ENCODE measurements at places on chromosomes 5 and 9.

- no peak for DNase-seq
Measured at GRCh38 chr9:93094658-93095204, 1.3 kb upstream of the CARD19 start.

GRCh38 chr9:128838338-128838737 is 8.7 kb upstream of the SPOUT1 start:
- DNase-seq: no peak

DNA sequence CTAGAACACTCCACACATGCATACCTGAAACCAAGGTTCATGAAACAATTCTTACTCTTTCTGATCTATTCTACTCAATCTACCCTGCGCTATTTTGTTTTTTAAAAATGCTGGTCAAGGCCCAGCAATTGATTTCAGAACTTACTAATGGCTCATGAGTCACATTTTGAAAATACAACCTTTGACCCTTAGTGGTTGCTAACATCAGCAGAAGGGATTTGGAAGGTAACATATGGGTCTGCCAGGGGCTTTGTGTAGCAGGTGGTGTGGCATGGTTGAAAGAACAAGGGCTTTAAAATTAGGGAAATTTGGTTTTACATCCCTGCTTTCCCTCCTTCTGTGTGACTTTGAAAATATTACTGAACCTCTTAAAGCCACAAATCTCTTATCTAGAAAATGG is 101.4 kb downstream of the ATG10 start:
- DNase-seq: no peak

- no peak for DNase-seq
Measured at GRCh38 chr9:104774831-104775573, 11.1 kb downstream of the NIPSNAP3B start.

GRCh38 chr9:127940593-127940992 is 2.9 kb upstream of the DPM2 start:
- DNase-seq: no peak

- DNase-seq: no peak
Measured at GRCh38 chr5:134585966-134586365, 46.7 kb downstream of the SAR1B start.

DNA sequence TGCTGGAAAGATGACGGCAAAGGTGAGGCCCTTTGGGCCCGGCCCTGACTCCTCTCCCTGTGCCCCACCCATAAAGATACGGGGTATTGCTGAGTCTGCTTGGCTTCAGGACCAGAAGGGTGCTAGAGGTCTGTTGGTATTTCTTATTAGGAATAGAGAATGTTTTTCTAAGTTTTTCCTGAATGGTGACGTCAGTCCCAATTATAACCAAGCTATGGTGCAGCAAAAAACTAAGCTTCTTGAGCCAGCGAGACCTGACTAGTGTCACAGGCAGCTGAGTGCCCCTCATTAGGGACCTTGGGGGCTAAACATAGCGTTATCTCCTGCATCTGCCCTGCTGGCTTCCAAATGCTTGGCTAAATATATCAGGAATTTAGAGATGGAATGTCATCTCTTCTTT is 151.0 kb upstream of the TBC1D2 start:
- no peak for DNase-seq

DNA sequence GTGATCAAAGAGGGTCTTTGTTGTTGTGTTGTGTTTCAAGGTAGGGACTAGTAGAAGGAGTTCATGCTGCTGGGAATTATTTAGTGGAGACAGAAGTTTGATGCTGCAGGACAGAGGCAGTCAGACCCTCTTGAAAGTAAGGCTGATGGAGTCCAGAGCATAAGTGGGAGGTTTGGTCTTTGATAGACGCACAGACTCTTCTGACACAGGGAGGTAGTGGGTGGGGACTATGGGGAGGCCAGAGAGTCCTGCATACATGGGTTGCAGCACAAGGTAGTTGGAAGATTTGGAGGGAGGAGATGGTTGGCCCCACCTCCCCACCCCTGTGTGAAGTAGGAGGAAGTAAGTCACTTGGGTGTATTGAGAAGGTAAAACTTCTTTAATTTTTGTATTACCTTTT is 2.4 kb upstream of the CCDC112 start:
- DNase-seq: no peak

GRCh38 chr5:2015124-2015848 is 132.6 kb upstream of the IRX4 start:
- no peak for DNase-seq

DNA sequence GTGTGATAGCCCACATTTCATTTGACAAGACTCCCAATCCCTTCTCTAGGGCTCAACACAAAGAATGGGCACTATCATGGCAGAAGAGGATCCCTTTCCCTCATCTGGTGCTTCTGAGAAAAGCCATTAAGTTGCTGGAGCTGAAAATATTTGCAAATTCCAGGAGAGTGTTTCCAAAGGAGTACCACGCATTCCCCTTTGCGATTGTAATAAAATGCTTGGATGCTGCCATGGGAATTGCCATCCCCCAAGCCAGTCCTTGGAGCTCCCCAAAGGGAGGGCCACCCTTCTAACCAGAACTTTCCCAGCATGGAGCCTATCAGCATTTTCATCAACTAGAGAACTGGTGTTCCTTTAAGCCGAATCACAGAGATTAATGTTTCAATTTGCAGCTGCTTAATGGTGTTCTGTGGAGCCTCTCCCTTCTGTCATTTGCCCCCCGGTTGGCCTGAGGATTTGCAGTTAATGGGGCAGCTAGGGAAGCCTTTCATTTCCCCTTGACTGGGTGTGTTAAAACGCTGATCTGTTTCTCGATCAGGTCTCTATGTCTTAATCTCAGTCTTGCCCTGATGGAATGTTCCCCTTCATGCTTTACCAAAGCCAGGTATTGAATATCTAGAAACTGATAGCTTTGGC is 133.0 kb downstream of the ENC1 start:
- DNase-seq: no peak

GRCh38 chr5:150763023-150763769 is 4.4 kb upstream of the DCTN4 start:
- DNase-seq: no peak

DNA sequence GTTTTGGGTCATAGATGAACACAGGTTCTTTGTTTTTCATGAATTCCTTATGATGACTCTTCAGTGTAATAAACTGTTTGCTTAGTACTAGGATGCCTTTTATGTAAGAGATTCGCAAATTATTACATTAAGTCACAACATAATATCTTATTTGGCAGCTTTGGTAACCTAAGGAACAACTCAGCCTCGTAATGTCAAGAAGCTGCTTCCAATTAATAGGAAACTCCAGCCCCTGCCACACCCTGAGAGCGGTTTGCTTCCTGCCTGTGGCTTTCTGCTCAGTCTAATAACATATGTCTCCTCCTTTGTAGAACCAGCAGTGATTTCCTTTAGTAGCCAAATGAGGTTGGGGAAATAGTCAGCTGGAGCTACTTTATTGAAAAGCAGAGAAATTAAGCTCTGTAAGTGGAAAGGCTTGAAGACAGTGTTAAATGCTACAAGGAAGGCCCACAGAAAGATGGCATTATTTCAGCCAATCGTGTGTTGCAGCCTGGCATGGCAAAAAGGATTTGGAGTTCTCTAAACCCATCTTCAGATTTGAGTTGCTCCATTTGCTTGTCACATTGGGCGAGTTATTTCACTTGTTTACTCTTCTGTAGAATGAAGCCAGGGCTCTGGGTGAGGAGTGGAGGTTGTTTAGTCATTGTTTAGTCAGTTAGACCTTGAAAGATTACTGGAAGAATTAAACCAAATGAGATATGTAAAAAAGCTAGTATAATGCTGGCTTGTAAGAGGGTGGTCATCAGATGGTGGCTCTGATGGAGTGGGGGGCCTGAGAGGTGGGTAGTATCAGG is 54.1 kb downstream of the MTAP start:
- DNase-seq: no peak

- DNase-seq: no peak
Measured at GRCh38 chr5:116953251-116953930, 378.8 kb upstream of the SEMA6A start.

DNA sequence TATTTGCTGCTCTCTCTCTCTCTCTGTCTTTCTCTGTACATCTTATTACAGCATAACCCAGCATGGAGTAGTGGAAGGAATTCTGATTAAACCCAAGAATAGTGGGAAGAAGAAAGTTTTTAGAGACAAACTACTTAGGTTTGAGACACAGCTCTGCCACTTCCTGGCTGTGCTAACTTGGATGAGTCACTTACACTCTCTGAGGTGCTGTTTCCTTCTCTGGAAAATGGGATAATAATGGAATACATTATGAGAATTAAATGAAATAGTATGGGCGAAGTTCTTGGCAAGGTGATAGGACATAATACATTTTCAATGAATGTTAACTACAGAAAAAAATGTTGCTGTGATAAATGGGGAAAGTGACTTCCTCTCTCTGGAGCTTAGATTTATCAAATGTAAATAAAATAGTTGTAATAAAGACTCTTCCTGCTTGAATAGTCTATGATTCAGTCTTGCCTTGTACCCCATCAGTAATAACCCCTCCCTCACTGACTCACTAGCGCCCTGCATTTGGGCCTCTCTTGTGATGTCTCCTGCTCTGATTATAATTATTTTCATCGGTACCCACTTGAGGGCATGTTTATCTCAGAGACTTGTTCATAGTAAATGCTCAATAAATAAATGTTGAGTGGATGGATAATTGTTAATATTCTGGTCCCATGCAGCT is 27.6 kb downstream of the KIF4B start:
- DNase-seq: no peak

DNA sequence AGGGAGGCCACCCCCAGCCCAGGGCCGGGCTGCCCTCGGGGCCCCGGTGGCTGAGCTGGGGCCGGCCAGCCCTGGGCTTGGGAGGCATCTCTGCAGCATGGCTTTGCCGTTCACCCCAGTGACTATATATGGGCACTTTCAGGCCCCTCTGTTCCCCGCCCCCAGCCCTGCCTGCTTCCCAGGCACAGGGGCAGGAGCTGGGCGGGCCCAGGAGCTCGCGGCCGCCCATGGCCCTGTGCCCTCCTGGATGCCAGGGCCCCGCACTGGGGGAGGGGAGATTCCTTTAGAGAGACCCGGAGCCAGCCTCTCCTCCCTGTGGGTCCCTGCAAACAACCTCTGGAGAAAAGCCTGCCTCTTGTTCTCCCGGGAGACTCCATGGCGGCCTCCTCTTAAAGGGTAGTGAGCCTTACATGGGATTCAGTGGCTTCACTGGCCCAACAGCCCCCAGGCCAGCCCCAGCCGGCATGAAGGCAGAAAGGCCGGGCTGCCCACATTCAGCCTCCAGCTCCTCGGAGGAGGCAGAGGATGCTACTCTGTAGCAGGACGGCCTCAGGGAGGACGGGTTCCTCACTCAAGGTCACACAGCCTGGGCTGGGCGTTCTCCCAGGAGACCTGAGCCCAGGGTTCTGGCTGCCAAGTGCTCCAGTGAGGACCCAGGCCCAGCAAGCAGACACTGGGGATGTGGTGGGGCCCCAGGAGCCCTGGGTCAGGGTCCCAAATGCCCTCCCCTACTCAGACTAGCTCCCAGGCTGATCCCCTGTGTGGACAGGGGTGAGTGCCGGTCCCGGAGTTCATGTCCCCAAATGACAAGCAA is 4.1 kb downstream of the NACC2 start:
- DNase-seq: no peak

- no peak for DNase-seq
Measured at GRCh38 chr9:113525831-113526230, 62.3 kb downstream of the RGS3 start.

DNA sequence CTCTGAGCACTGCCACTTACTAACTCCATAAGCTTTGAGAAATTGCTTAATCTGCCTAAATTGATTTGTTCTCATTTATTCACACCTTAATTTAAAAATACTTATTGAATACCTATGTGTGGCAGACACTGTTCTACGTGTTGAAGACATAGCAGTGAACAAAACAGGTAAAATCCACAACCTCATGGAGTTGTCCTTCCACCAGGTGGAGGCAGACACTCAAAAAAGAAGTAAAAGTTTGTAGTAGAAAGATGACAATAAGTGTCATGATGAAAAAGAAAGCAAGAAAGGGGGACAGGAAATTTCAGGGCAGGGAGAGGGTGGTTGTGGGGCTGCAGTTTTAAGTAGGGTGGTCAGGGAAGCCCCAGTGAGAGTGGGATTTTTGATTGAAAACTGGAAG is 94.9 kb downstream of the SREK1 start:
- DNase-seq: no peak

- no peak for DNase-seq
Measured at GRCh38 chr9:113677057-113677456, 199.1 kb upstream of the ZNF618 start.

GRCh38 chr5:133219296-133219695 is 167.5 kb downstream of the HSPA4 start:
- DNase-seq: no peak

GRCh38 chr5:42851481-42851880 is 39.8 kb upstream of the SELENOP start:
- no peak for DNase-seq

DNA sequence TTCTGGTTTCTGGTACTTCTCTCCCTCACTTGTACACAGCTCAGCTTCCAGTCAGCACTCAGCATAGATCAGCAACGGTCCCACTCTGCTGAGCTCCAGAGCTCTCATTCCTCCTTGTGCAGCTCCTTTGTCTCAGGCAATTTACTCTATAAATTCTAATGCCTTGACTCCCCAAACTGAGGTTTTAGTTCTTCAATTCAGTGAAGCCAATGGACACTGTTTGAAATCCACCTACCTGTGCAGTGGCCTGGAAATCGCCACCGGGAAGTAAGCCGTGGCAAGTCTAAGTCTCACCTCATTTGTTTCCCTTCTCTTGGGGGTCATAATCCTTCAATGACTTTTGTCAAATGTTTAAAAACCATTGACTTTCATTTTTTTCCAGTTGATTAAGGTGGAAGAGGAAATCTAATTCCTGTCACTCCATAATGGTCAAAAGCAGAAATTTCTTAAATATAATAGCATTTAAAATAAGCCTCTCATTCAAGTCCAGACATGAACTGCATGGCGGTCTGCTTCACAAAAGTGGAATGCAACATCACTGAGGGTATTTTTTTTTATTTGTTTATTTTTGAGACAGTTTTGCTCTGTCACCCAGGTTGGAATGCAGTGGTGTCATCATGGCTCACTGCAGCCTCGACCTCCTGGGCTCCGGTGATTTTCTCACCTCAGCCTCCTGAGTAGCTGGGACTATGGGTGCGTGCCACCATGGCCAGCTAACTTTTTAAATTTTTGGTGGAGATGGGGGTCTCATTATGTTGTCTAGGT is 79.6 kb downstream of the C7 start:
- no peak for DNase-seq

DNA sequence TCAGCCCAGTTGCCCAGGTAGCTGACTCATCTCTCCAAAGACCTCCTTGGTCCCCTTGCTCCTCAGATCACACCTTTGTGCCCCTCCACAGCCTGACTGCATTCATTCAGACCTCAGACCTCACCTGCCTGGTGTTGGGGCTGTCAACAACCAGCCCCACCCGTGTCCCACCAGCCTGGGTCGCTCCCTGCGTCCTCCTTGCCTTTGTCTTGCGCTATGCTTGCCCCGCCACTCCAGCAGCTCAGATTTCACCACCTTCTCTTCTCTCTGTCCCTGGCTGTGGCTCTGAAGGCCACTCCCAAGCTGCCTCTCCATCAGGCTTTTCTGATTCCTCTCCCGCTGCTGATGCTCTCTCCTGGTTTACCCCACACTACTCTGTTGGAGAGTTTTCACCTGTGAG is 103.5 kb downstream of the MVB12B start:
- no peak for DNase-seq

Measured in kidney capillary endothelial cell (primary cell).